ENCODE measurements at places on chromosomes 2 and 18.

GRCh38 chr2:137411585-137411984 lies 552.7 kb upstream of the HNMT start:
- DNase-seq: no peak

GRCh38 chr2:196170213-196170605 lies 1.2 kb downstream of the STK17B start:
- DNase-seq: no peak

DNA sequence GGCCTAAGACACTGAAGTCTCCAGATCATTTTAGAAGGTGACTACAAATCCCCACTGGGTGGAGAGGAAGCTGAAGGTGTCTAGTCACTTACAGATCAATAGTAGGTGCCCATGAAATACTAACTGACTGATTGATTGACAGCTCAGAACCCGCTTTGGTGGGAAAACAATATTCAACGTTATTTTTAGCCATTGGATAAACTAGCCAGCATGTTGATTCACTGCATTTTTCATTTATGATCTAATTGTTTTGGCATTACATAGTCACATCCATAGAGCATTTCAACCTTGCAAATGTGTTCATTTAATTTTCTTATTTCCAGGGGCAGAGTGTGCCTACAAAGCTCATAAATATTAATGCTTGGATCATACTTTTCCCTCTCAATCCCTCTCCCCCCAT lies 162.3 kb downstream of the MREG start:
- DNase-seq: no peak

- no peak for DNase-seq
These were observed 5.3 kb downstream of the LOXL3 start for GRCh38 chr2:74548285-74548899.

DNA sequence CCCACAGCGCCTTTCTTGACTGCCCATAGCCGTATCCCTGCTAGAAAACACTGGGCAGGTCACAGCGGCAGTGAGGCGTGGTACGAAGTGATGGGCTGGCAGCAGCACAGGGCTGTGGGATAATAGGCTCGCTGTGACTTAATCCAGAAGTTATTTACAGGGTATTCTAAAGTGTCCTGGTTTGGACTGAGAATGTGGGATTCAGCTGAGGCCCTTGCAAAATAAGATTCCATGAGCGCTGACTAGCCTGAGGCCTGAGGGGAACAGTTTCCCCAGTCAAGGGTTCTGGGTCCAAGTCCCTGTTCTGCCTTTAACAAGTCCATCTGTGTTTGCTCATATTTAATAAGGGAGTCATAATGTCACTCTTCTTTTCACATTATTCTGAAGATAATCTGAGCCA lies 34.6 kb downstream of the SETBP1 start:
- DNase-seq: no peak
